ENCODE measurements at places on chromosomes 3 and 15.

DNA sequence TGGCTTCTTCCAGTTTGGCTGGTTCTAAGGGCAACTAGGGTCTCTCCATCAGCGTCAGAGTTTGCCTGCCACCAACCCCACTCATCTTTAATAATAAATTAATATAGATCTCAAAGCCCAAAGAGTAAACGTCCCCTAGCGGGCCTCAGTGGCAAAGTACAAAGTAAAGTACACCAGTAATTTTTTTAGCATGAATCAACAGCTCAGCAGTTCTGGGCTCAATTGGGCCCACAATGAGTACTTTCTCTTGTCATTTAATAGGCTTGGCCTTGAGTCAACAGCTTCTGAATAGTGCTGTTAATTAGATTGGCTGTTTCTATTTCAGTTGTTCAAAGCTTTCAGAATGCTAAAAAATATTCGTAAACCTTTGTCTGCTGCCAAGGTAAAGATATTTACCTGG, 89.0 kb upstream of the PFN2 start:
- DNase-seq, result no peak

GRCh38 chr15:69644876-69645275, 192.3 kb downstream of the RPLP1 start:
- no peak for DNase-seq

GRCh38 chr3:69770219-69770618, 31.0 kb downstream of the MITF start:
- no peak for DNase-seq

GRCh38 chr3:140342668-140343067, 335.2 kb upstream of the TRIM42 start:
- no peak for DNase-seq

DNA sequence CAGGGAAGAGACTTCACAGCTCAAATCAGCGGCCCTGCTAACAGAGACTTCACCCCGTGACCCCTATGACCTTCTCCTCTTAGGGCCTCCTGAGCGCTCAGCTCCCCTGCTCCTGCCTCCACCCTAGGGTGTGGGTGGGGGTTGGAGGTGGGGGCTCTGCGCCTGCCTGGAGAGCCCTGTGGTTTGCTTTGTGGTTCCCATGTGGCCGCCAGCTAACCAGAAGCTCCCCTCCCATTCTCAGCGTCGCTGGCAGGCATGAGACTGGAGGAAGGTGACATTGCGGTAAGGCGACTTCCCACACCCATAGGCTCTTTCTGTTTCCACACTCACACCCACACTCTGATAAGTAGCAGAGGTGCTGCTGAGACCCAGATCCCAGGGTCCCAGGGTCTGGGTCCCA, 27.6 kb downstream of the XYLB start:
- peak; percentile 67 for DNase-seq

GRCh38 chr3:100563652-100564211, 45.7 kb upstream of the ADGRG7 start:
- no peak for DNase-seq

- no peak for DNase-seq
Observed at GRCh38 chr3:146169891-146170290, 8.9 kb upstream of the PLOD2 start.

DNA sequence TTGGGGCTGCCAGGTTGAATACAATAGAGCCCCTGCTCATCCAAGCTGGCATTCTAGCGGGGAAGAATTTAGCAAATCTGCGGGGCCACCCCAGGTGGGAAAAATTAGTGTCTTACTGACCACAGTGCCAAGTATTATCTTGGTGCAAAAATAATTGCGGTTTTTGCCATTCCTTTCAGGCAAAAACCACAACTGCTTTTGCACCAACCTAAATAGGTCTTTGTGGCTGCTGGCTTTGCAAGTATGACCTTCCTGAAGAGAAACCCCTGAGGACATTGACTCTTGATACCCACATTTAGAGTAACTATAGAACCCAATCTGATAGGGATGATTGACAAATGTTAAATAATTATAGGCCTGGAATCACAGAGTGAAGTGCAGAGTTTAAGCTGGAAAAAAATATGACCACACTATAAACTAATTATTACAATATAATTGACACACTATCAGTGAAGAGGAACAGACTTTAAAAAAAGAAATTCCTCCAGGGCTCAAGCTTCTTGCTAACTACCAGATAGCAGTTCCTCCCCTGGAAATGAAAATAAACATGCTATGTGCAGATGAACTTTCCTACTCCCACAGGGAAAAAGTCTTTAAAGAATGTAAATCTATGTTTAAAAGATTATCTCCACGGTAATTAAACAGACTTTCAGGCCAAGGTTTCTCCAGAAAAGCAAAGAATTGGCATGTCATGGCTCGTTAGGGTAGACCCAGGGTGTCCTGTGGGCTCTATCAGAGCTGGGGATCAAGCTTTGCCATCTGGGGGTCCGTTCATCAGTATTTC, 34.4 kb downstream of the CA12 start:
- no peak for DNase-seq

DNA sequence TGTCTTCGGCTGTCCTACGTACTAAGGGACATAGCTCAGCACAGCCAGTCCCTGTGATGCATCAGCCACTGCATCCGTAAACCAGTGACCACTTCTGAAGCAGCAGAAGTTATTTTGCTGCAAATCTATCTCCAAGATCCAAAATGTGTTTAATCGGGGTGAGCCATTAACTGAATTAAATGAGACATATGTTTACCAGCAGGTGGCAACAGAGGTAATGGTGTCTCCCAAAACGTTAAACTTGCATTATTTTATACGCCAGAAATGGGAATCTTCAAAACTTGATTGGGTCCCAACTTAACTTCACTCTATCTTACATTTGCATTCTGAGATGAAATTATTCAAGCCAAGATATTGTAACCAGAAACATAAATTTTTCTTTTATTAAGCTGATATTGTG, 75.3 kb upstream of the BOC start:
- DNase-seq, result no peak

DNA sequence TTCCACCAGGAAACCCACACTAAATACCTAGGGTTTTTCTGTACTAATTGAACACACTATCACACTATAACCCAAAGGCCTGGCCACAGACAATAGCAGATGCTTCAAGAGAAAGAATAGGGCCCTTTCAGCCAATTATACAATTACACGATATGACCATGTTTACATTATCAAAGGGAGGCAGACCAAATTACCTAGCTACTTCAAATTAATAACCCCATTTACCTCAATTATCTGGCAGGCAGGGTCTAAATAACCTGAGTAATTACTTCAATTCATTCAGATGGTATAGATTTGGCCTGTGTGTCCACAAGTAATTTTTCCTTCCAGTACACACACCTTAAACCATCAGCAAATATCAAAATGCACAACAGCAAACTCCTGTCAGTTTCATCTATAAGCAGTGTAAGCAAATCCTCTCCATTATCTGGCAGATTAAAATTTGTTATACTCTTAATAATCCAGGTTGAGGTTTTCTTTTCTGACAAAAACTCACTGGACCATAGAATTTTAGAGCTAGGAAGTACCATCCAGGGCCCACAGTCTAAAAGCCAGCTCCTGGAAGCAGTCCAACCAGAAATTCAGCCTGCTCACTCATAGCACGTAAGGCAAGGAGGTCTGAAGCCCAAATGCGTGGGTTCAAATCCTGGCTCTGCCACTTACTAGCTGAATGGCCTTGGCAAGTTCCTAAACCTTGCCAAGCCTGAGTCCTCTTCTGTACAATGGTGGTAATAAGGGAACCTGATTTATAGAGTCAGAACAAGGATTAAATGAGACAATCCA, 51.8 kb downstream of the RFTN1 start:
- no peak for DNase-seq

DNA sequence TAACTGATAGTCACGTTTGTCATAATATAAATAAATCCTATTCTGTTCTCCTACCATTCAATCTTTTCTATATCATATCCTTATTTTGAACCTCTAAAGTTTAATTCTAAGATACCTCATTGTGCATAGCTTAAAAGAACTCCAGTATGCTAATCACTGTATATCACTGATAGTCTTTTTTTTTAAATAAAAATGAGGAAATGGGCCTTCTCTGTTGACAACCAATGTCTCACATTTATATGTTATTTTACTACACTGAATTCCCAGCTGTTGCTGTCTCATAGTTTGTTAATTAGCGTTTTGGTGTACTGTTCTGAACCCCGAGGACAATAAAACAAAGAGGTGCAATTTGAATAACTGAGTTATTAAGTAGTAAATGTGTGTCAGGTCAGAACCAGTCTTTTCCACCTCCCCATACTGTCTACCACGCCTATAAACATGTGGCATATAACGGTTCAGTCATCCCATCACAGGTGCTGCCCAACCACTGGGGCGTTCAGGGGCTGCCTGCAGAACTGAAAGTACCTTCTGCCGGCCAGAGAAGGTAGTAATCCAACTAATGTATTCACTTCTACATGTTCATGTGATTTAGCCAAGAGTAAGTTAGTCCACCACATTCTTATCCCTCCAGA, 14.9 kb downstream of the CBLB start:
- DNase-seq, result no peak

GRCh38 chr15:74053517-74053916, 28.8 kb downstream of the GOLGA6A start:
- DNase-seq, result no peak

GRCh38 chr3:10978956-10979355, 13.6 kb upstream of the SLC6A1 start:
- no peak for DNase-seq

GRCh38 chr3:117103675-117104074, 394.1 kb downstream of the TUSC7 start:
- DNase-seq, result no peak

GRCh38 chr15:93040288-93041158, 48.5 kb downstream of the RGMA start:
- no peak for DNase-seq

- peak; percentile 70 for DNase-seq
Observed at GRCh38 chr3:184812662-184813042, 686 bp downstream of the VPS8 start.

- DNase-seq, result no peak
Observed at GRCh38 chr3:38245930-38246329, 19.7 kb upstream of the SLC22A13 start.

DNA sequence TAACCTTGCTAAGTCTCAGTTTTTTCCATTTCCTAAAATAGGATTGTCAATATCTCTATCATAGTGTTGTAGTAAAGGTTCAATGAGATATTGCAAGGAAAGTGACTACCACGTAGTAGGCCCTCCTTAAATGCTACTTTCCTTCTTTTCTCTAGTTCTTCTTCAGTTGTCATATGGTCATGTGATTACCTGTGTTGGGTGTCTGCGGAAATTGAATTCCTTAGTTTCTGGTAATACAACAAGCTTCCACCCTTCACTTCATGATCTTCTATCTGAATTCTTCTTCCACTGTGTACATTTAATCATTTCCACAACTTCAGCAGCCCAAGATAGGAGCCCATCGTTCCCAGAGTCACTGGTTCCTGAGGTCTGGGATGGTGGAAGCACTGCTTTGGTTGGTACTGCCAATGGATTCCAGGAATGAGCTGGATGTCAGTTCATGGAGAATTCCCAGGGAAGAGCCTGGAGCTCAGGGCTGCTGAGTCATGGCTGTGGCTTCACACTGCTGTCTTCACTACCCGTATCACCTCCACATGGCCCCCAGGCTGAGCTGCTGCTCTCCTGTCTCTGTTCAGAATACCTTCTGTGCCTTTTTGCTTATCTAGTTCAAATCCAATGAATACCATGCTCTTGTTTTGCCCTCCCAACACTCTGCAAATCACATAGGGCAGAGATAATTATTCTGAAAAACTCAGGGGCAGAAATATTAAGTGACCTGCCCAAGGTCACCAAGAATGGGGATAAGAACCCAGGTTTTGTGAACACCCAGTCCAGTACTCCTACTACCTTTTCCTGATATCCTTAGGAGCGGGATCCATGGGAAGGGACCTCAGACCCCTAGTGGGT, 98.6 kb downstream of the RPL39L start:
- peak; percentile 65 for DNase-seq

- no peak for DNase-seq
Observed at GRCh38 chr3:148535001-148535400, 162.7 kb upstream of the AGTR1 start.

DNA sequence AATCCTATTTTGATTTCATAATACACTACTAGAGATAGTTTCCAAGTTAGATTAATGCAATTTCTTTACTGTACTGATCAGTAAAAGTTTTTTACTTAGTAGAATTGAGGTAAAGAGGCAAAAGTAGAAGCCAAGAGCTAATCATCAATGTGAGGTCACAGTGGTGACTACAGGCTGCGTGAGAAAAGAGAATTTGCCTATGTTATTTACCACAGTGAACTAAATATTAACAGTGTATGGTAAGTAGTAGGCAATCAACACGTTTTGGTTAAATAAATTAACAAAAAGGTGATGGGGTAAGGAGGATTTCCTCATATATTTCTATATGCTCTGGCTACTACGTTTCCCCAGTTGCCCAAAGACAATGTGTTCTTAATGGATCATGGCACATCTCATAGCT, 202.2 kb upstream of the CMC1 start:
- no peak for DNase-seq

DNA sequence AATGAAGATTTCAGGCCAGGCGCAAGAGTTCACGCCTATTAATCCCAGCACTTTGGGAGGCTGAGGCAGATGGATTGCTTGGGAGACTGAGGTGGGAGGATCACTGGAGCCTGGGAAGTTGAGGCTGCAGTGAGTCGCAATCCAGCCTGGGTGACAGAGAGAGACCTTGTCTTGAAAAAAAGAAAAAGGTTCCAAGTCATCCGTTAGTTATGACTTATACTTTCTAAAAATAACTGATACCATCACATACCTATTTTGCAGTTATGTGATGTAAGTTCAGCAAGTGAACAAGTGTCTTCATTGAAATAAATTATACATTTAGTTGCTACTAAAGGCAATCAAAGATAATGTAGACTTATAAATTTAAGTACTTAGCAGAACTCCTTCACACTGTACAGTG, 22.1 kb downstream of the CLPX start:
- DNase-seq, result no peak

DNA sequence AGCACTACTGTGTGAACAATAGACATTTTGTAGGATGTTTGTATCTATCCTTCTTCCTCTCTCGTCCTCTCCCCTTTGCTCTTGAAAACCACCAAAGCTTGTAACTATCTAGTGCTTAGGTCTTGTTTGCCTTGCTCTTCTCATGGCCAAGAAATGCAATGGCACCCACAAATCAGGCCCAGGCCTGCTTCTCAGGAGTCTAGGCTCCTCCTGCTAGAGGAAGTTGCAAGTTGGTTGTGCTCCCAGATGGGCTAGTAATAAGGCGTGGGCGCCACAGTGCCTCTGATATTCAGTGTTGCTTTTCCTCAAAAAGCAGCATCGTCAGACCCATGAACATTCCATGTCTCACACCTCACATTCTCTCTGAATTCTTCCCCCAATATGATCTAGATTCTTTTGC, 28.7 kb downstream of the ZNF385D start:
- no peak for DNase-seq

- no peak for DNase-seq
Observed at GRCh38 chr15:84819791-84820190, 2.6 kb downstream of the ALPK3 start.

DNA sequence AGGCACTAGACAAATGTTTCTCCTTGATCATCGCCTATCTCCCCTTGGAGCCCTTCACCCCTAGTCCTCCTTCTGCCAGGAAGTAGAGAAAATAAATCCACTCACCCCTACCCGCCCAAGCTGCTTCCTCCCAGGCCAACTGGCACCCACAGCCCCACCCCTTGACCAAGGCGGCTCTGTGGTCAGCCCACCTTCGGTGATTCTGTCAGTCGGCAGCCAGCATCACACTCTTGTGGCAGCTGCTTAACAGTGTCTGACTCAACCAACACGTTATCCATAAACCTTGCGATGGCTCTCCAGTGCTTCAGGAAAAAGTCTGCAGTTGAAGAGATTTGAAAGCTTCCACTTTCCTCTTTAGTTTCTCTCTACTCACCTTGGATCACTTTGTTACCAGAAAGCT, 7.6 kb downstream of the SHF start:
- no peak for DNase-seq

- DNase-seq, result no peak
Observed at GRCh38 chr3:125403789-125404188, 28.7 kb upstream of the ZNF148 start.
